ENCODE measurements at places on chromosomes 3 and 15.
A peak's percentile ranks its signal among the peaks of the same experiment; 100 is the strongest.

DNA sequence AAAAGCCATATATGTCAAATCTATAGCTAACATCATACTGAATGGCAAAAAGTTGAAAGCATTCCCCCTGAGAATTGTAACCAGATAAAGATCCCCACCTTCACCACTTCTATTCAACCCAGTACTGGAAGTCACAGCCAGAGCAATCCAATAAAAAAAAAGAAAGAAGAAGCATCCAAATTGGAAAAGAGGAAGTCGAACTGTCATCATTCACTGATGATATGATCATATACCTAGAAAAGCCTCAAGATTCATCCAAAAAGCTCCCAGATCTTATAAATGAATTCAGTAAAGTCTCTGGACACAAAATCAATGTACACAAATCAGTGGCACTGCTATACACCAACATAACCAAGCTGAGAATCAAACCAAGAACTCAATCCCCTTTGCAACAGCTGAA is 97.4 kb downstream of the CBLB start:
- no peaks in the 10 kb centered on the region for H3K4me1 ChIP-seq
- H3K4me3 ChIP-seq: no peak overlapping the region
- no peak overlapping the region for H3K27ac ChIP-seq
- no peak for DNase-seq
- H3K27me3 ChIP-seq: no peaks in the 10 kb centered on the region

DNA sequence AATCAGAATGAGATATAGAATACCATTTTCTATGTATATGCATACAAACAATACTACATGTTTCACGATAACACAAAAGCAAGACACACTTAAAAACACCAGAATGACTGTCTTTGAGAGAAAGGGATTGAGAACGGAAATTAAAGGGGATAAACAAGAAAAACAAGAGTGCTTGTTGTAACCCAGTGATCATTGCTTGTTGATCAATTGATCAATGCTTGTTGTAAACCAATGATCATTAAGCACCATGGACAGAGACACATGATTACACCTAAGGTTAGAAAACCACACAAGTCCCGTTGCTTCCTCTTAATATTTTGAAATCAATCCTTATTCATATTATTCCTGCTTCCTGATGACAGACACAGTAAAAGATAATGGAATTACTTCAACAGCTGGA is 1.1 kb upstream of the OR4F15 start:
- no peak for DNase-seq
- no peak overlapping the region for H3K4me3 ChIP-seq
- no peaks in the 10 kb centered on the region for H3K27me3 ChIP-seq
- no peak overlapping the region for H3K27ac ChIP-seq
- no peaks in the 10 kb centered on the region for H3K4me1 ChIP-seq

- peak overlapping the region; percentile 96 for H3K4me3 ChIP-seq
- no peaks in the 10 kb centered on the region for H3K36me3 ChIP-seq
- no peaks in the 10 kb centered on the region for H3K4me1 ChIP-seq
- peak overlapping the region; percentile 72 for H3K27ac ChIP-seq
- no peak for DNase-seq
- no peaks in the 10 kb centered on the region for H3K27me3 ChIP-seq
Observed at GRCh38 chr3:155805204-155805801, 775 bp downstream of the C3orf33 start.

DNA sequence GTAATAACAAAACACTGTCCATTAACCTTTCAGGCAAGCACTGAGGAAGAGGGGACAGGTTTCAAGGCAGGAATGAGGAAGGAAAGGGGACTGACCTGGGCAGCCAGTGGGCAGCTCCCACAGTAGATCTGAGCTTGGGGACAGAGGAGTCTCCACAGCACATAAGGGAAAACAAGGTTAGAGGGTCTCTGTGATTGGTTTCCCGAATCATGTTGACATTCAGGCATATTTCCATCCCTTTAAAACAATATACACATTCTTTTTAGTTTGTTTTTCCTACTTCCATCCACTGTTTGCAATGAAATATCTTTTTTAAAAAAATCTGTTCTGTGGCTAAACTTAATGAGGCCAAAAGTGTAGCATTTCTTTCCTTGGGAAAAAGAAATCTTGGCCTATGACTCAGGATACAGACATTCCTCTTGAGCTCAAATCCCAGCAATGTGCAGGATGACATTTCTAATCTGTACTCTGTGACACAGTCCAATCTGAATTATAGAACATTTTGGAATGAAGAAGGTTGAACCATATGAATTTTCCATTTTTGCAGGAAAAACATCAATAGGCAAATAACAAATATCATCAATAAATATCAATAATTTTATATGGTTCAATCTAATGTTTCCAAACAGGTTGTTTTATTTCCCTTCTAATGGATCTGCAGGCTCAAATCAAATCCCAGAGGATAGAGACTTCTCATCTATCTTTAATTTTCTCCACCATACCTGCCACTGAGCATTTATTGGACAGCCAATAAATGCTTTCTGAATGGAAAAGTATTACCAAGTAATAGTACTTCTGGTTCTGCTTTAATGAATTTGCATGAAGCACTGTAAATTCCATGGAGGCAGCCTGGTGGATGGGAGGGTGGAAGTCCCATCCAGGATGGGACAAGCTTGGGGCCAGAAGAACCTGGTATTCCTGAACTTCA is 54.1 kb downstream of the ITGB5 start:
- no peaks in the 10 kb centered on the region for H3K27me3 ChIP-seq
- H3K4me1 ChIP-seq: peaks cover 95% of the 10 kb centered on the region
- peak overlapping the region; percentile 88 for H3K27ac ChIP-seq
- H3K36me3 ChIP-seq: no peaks in the 10 kb centered on the region
- H3K4me3 ChIP-seq: no peak overlapping the region

- H3K4me1 ChIP-seq: peaks cover 31% of the 10 kb centered on the region
- no peaks in the 10 kb centered on the region for H3K36me3 ChIP-seq
- H3K27ac ChIP-seq: no peak overlapping the region
Observed at GRCh38 chr3:58179235-58180098, 31.3 kb downstream of the DNASE1L3 start.

DNA sequence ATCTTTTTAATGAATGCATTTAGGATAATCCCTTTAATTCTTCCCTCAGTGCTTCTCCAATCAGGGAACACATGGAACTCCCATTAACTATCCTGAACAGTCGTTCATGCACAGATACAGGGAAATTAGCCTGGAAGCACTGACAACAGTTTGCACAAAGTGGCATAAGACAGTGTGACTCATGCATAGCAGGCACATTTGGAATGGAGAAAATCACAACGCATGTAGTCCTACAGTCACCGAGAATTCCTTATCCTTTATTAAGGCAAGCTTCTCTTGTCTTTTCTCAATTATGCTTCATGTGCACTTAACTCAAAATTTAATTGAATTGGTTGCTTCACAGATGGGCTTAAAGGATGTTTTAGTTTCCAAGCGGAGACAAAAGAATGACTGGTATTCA is 155.0 kb upstream of the CRBN start:
- no peaks in the 10 kb centered on the region for H3K4me1 ChIP-seq
- no peaks in the 10 kb centered on the region for H3K36me3 ChIP-seq
- H3K4me3 ChIP-seq: no peak overlapping the region
- no peaks in the 10 kb centered on the region for H3K27me3 ChIP-seq
- DNase-seq: no peak
- H3K27ac ChIP-seq: no peak overlapping the region
